ENCODE measurements at places on chromosomes 6 and 20. TPM values are rescaled to one million over a fixed set of nuclear protein-coding genes. Genes with fewer than 3 reads are reported as not detected.

- DNase-seq = peak; percentile 55
- H3K4me3 ChIP-seq = no peak overlapping the region
- H3K4me1 ChIP-seq = peaks cover 15% of the 10 kb centered on the region
- no peaks in the 10 kb centered on the region for H3K36me3 ChIP-seq
- H3K27ac ChIP-seq = peak overlapping the region; percentile 39
- no peaks in the 10 kb centered on the region for H3K27me3 ChIP-seq
Measured at GRCh38 chr6:89311853-89312531, 3.1 kb downstream of the GABRR2 start.

The C20orf141 gene
- total RNA-seq = not detected

DNA sequence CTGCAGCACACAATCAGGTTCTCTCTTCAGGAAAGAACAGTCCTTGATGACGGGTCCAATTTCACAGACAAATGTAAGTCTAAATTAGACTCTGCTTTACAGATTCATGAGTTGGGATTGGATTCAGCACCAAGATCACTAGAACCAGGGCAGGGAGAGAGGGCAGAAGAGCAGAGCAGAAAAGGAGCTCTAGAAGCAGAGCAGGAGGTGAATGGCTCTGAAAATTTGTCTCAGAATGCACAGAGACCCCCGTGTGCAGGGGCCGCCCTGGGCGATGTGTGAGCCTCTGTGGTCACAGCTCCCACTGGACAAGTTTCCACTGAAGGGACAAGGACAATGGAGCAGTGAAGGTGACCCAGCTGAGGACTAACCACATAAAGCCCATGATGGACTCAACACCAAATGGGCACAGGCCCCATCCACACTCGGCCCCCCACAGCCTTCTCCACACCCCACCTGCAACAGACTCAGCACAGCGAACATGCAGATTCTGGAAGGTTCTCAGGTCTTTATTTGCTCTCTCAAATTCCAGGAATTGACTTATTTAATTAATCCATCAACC lies 3.5 kb downstream of the HLA-B start:
- no peak for DNase-seq
- no peaks in the 10 kb centered on the region for H3K27me3 ChIP-seq

DNA sequence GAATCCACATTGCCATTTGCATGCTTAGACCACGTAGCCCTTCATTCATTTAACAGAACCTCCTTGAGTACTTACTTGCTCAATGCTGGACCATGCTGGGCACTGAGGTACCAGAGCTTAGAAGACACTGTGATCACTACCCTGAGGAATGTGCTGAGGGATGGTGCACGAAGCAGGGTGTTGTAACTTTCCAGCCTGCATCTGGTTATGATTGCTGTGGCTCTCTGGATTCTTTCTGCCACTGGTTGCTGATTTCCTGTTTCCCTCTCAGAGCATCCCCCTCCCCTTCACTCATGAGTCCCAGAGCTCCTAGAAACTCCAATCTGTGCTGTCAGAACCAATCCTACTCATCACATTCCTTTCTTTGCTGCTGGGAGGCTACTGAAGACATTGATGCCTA lies 537.4 kb downstream of the PTPRT start:
- no peaks in the 10 kb centered on the region for H3K36me3 ChIP-seq
- no peak overlapping the region for H3K4me3 ChIP-seq
- H3K4me1 ChIP-seq = no peaks in the 10 kb centered on the region
- DNase-seq = no peak
- H3K27me3 ChIP-seq = no peaks in the 10 kb centered on the region

- H3K4me3 ChIP-seq = no peak overlapping the region
- no peak for DNase-seq
- H3K4me1 ChIP-seq = no peaks in the 10 kb centered on the region
- H3K36me3 ChIP-seq = no peaks in the 10 kb centered on the region
- H3K27ac ChIP-seq = no peak overlapping the region
- no peaks in the 10 kb centered on the region for H3K27me3 ChIP-seq
Measured at GRCh38 chr20:48025051-48025515, 239.8 kb upstream of the SULF2 start.

The VGLL2 gene
- total RNA-seq = not detected

DNA sequence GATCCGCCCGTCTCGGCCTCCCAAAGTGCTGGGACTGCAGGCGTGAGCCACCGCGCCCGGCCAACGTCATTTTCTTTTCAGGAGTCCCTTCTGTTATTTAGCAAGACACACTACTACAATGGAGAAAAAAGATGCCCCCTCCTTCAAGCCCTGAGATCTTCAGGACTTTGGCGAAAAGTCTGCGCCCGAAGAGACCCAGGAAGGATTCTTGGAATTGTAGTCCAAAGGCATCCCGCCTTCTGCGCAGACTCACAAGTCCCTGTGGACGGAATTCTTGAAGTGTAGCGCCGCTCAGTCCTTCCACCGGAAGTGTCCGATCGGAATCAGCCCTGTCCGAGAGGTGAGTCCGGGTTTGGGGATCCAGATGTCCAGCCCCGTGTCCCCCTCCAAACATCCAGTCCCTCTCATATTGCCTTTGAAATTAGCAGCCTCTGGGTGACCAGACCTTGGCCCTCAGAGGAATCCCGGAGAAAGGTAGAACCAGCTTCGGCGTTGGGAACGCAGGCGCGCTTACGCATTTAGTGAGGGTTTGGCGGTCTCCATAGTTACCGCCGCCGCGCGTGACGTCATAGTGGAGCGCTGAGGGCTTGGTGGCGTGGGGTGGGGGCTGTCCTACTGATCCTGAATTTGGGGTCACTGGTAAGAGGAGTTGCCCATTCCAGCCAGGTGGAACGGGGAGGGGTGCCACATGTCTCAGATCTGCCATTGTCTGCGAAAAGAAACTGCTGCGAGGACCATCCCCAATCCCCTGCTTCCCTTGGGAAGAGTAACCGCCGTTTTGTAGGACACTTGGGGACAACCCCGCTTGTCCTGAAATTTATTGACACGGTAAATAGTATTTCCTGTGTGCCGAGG lies 490 bp downstream of the ZNF165 start:
- no peaks in the 10 kb centered on the region for H3K27me3 ChIP-seq
- H3K36me3 ChIP-seq = no peaks in the 10 kb centered on the region
- peak overlapping the region; percentile 60 for H3K4me3 ChIP-seq
- peaks cover 6% of the 10 kb centered on the region for H3K4me1 ChIP-seq
- DNase-seq = peak; percentile 95

- peaks cover 4% of the 10 kb centered on the region for H3K27me3 ChIP-seq
- H3K36me3 ChIP-seq = no peaks in the 10 kb centered on the region
- no peak overlapping the region for H3K27ac ChIP-seq
- peak; percentile 51 for DNase-seq
- H3K4me1 ChIP-seq = no peaks in the 10 kb centered on the region
- H3K4me3 ChIP-seq = no peak overlapping the region
Measured at GRCh38 chr6:83536034-83536646, 23.8 kb downstream of the PRSS35 start.

Measured in transverse colon (tissue), 4 donors.